M059J (cell line): ENCODE measurements at places on chromosomes 6 and 20.

- DNase-seq = no peak
These were observed 159.2 kb upstream of the CST7 start for GRCh38 chr20:24789877-24790276.

DNA sequence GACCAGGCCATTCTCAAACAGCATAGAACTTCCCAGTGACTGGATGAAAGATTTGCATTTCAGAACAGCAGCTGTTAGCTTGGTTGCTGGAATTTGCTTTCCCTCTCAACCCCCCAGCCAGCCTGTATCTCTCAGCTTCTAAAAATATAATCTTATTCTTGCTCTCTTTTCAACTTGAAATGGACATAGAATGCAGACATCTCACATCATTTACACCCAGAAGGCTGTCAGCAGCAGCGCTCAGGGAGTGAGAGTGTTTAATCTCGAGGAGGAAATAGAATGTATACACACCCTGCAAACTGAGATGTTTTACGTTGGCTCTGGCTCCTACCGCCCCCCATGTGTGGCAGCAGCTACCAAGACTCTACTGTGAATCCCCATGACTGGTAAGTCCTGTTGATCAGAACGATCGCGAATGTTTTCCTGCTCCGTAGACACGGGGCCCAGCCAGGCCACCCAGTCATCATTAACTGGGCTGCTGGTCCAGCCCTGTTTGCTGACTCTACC is 163.4 kb upstream of the SLC24A3 start:
- DNase-seq = no peak

DNA sequence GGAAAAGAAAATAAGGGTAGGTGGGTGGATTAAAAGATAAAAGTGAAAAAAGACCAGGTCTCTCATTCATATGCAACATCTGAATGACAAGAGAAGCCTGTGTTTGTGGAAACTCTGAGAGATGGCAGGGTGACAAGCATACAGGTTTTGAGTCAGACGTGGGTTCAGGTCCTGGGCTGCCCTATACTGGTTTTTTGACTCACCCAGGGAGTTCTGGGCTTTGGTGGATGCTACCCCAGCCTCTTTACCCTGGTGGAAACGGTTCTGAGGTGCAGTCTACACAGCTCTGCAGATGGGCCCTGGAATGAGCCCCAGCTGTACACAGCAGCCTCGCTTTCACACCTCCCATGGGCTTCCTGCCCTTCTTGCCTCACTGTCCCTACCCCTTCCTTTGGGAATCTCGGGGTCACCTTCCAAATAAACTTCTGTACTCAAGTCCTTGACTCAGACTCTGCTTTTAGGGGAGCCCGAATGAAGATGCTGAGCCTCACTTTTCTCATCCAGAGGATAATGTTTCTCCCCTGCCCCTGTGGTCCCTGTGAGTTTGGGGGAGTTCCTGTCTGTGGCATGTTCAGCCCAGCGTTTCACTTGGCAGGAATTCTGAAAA is 77.7 kb upstream of the CLDN20 start:
- DNase-seq = peak; percentile 81

DNA sequence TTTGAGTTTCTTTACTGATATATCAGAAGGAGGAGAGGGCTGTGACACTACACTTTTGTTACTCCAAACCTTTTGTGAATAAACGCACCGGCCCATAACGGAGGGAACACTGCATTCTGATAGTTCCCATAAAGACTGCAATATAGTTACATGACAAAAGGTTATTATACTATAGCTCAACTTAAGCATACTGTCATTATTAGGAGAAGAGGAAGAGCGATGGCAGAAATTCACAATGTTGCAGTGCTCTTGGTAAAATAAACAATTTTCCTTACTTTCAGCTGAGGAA is 2.3 kb upstream of the PDE10A start:
- no peak for DNase-seq

DNA sequence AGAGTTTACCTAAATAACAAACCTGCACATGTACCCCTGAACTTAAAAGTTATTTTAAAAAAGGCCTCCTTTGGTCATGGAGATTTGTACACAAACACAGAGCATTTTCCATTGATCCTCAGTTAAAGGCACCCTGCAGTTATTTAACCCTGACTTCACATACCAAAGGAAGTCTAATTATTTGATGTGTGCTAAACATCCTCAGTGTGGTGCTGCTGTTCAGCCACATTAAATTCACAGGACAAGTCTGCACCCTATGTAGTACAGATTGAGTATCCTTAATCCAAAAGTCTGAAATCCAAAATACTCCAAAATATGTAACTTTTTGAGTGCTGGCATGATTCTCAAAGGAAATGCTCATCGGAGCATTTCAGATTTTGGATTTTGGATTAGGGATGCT is 21.4 kb downstream of the KCNQ5 start:
- peak; percentile 25 for DNase-seq

DNA sequence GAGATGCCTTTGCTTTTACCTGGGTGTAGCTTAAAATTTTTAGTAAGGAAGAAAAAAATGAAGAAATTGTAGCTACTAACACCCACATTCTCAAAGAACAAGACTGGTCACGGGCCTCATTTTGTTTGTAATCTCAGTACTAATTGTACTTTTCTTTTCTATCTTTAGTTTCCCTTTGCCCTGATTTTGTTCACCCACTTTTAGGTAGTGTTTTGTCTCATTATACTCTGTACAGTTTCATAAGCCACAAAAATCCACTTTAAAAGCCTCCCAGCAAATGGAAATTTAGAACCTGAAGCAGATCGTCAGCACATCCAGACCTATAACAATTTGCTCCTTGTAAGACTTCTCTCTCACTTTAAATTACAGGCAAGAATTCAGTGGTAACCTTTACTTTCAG is 43.3 kb downstream of the TP53INP2 start:
- no peak for DNase-seq

GRCh38 chr6:156807028-156807427 is 29.9 kb downstream of the ARID1B start:
- DNase-seq = no peak

DNA sequence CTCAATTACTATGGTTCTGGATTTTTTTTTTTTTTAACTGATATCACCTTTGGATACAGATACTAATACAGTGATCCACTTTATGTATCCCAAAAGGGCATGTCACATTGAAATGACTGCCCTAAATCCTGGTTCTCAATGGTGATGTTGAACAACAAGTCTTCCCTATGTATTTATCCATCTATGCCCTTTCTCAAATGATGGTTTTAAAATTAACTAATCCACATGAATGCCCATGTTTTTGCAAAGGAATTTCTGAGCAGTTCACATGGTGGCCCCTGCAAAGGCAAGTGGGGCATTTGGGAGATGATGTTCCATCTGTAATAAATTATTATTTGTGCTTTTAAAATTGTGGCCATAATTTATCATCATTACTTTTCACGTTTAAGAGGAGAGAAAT is 2.7 kb downstream of the ADGRB3 start:
- no peak for DNase-seq

DNA sequence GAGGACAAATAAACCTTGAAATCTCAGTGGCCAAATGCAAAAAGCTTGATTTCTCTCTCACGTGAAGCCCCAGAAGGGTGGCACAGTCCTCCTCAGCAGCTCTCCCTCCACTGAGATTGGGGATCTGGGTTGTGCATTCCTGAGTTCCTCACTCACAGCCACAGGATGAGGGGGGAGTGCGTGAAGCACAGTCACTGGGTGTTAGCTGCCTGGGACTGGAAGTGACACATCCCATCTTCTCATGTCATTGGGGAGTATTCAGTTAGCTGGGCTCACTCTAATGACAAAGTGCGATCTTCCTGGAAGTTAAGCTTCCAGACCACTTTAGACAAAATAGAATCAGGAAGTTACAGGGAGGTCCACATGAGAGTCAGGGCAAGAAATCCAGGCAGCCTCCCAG is 192.2 kb upstream of the LRFN2 start:
- peak; percentile 94 for DNase-seq

DNA sequence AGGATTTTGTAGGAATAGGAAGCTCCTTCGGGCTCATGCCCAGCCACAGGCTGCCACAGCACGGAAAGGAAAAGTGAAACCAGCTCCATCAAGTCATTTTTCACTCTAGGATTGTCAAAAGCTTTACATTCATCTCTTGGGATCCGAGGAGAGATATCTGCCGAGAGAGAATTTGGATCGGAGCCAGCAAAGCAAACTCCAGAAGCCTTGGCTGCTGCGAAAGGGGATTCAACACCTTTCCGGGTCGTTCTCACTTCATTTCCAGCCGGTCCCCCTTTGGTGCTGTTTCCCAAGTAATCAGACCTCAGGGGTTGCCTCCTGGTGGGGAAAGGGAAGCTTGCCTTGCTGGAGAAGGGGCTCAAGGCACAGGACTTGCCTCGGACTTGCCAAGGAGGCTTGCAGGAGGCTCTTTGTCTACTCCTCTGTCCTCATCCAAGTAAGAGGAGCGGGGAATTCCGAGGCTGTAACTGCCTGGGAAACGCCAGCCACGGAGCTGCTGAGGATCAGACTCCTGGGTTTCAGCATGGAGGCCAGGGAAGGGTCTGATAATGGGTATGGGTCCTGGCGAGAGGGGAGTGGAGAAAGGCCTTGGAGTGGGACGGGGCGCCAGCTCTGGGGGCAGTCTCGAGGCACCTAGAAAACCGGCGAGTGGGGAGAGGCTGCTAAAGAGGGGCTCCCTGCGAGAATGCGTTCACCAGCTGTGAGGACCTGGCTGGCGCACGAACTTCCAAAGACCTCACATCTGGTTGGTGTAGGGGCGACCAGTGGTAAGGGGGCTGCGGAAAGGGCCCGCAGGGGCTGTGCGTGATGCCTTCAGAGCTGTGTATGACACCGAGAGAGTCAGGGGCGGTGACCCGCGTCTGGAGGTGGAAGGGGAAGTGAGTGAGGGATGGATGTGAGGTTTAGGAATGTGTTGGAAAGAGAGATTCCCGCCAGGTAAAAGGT is 702 bp downstream of the ETV7 start:
- DNase-seq = peak; percentile 79

DNA sequence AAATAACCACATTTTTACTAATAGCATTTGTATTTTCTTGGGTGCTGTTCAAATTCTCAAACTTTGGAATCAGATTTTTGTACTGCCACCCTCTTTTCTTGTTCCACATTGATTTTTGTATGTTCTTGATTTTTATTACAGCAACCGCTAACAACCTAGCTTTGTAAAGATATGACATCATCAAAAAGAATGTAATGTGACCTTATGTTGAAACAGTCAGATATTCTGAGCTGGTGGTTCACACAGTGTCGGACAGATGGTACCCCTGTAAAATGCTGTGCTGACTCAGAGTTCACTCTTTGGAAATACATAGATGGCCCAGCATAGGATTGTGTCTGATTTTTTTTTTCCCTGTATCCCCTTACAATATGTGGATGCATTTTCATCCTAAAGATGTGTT is 118.9 kb downstream of the QKI start:
- peak; percentile 87 for DNase-seq

GRCh38 chr6:82237013-82237412 is 10.5 kb downstream of the IBTK start:
- peak; percentile 39 for DNase-seq

DNA sequence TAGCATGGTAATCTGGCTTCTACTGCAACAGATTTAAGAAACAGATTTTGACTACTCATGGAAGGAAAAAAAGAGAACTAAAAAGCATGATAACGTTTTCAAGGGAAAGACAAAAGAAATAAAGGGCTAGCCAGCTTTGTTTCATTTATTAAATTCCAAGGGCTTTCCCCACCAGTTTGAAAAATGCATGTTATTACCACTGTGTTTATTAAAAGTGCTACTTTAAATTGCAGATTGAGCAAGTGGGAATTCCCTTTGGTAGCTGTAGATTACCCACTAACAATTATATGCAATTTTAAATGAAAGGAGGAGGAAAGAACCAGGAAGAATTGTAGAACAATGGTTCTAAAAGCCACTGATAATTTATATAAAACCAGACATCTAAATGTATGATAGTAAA is 40.6 kb upstream of the NHSL1 start:
- DNase-seq = no peak

- no peak for DNase-seq
These were observed 36.3 kb downstream of the CARMIL1 start for GRCh38 chr6:25315194-25316177.

DNA sequence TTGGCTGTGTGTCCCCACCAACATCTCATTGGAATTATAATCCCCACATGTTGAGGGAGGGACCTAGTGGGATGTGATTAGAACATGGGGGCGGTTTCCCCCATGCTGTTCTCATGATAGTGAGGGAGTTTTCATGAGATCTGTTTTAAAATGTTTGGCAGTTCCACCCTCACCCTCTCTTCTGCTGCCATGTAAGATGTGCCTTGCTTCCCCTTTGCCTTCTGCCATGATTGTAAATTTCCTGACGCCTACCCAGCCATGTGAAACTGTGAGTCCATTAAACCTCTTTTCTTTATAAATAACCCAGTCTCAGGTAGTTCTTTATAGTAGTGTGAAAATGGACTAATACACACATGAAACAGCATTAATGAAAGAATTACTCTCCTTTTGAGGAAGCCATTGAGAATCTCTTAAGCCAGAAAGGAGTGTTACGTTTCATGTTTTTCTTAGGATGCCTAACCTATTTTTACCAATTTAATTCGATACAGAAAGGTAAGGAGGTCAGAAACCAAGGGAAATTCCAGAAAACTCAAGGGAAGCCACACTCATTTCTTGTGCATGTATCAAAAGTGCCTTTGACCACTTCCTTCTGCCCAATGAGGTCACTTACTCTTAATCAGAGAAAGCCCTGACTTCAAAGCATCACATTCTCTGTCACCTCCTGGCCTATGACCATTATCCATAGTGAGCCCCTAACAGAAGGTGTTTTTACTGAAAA is 24.7 kb upstream of the HINT3 start:
- DNase-seq = peak; percentile 87

GRCh38 chr6:49202924-49203536 is 260.0 kb downstream of the MMUT start:
- DNase-seq = peak; percentile 30

DNA sequence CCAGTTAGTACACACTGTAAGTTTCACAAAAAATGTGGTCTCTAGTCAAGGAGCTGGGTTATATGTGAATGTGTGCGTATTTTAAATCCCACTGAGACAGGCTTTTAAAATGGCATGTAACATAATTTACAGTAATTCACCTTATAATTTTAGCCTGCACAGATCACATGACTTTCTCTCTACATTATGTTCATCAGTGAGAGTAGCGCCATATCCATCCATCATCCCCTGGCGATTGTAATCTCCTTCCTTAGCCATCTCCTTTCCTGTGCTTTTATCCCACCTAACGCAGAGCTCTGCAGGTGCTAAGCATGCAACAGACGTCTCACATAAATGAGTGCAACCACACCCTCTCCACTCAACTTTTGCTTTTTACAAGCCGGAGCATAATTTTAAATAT is 210.8 kb downstream of the TBC1D7 start:
- no peak for DNase-seq

- DNase-seq = no peak
These were observed 279.9 kb upstream of the CDYL start for GRCh38 chr6:4496284-4496683.

DNA sequence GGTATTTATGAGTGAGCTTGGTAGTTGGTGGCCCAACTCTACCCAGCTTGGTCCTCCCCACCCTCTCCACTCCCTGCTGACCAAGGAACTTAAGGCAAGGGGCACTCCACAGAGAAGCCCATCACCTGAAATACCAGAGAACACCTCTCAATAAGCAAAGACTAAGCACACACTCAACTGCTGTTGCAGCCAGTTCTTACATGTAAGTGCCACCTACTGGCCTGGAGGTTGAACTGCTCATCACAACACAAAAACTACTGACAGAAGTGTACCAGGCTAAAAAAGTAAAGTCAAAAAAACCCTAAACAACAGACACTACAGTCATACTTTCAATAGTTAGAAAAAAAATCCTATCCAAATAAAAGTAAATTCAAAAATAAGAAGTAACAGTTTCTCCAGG is 146.2 kb downstream of the FAM83B start:
- peak; percentile 12 for DNase-seq
